Heart left ventricle (tissue), 16 donors: ENCODE measurements at places on chromosomes 2 and 18. TPM values are rescaled to one million over a fixed set of nuclear protein-coding genes. Genes with fewer than 3 reads are reported as not detected.
A peak's percentile ranks its signal among the peaks of the same experiment; 100 is the strongest.

DNA sequence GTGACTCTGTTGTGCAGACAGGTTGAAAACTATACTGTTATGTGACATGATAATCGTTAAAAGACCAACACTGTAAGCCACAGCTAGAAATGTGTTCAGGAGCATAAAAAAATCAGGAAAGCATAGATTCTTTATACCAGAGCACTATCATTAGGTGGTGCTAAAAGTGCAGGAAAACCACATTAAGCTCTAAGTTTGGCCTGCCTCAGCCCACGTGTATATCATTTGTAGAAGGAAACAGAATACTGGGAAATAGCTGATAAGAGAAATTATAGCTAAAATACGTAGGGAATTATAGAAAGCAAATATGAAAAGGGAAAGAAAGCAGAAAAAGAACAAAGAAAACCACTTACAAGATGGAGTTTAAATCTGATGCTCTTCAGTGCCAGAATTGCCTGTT lies 26.5 kb upstream of the C2orf74 start:
- H3K27ac ChIP-seq: no peak overlapping the region
- no peaks in the 10 kb centered on the region for H3K36me3 ChIP-seq
- DNase-seq: no peak

- no peak overlapping the region for H3K4me3 ChIP-seq
- no peak for DNase-seq
- H3K4me1 ChIP-seq: no peaks in the 10 kb centered on the region
- H3K27ac ChIP-seq: no peak overlapping the region
Observed at GRCh38 chr18:25896178-25896780, 194.1 kb downstream of the SS18 start.

The CGREF1 gene
- 0.99 TPM for polyA plus RNA-seq

The HSBP1L1 gene
- polyA plus RNA-seq: 27.5 TPM

The KYNU gene
- 0.76 TPM for polyA plus RNA-seq

DNA sequence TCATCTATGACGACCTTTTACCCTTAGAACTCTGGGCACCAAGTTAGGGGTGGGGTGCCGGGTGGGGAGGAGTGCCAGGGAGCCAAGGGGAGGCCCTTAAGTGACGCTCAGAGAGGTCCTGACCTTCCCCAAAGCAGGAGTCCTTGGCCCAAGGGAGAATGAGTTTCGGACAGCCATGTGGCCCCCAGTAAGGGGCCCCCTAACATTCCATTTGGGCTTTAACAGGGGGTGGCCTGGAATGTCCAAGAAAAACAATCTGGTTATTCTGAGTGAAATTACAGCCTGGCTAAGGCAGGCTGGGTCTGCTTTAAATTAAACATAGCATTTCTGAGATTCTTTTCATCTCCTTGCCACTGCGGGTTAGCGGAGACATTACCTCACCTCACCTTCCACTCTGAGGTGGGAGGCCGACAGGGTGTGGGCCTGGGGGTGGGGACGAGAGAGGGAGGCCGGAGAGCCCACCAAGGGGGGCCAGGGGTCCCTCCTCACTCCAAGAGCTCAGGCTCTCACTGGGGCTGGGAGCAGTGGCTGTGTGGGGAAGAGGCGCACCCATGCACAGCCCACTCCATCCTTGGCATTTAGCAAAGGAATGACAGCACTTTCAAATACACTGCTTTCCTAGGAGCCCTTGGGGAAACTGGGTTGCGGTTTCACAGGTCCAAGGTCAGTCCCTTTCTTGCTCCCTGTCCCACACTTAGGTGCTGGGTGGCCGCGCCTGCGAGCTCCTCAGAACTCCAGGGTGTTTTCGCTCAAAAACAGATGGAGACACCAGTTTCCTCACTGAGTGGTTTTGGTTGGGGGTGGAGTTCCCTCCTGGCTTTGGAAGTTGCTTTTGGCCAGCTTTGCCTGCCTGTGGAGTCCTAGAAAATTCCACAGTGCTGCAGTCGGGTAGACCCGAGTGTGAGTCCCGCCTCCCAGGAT lies 107.4 kb downstream of the POLR1A start:
- peak overlapping the region; percentile 87 for H3K27ac ChIP-seq
- peaks cover 78% of the 10 kb centered on the region for H3K4me1 ChIP-seq
- no peaks in the 10 kb centered on the region for H3K36me3 ChIP-seq
- no peaks in the 10 kb centered on the region for H3K27me3 ChIP-seq
- no peak overlapping the region for H3K4me3 ChIP-seq

The TNFAIP6 gene
- 4.3 TPM for polyA plus RNA-seq

The CYP27C1 gene
- not detected for polyA plus RNA-seq

- H3K4me1 ChIP-seq: no peaks in the 10 kb centered on the region
- no peak overlapping the region for H3K4me3 ChIP-seq
- H3K27me3 ChIP-seq: no peaks in the 10 kb centered on the region
- DNase-seq: no peak
- H3K27ac ChIP-seq: no peak overlapping the region
- no peaks in the 10 kb centered on the region for H3K36me3 ChIP-seq
Observed at GRCh38 chr18:76345901-76346300, 149.1 kb downstream of the ZNF516 start.

DNA sequence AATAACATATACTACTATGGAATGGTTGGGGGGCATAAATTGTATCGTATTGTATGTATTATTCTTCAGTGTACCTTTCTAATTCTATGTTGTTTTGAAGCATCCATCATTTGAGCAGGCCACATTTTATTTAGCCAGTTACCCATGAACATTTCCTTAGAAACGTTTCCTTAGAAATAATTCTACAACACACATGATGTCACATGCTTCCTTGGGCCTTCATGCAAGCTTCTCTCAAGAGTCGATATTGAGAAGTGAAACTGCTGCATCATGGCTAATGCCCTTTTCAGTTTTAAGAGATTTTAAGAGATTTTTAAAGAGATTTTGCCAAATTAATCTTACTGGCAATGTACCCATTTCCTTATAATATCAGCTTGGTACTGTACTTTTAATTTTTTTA lies 63.9 kb downstream of the ALPK2 start:
- peaks cover 8% of the 10 kb centered on the region for H3K4me1 ChIP-seq
- H3K27ac ChIP-seq: no peak overlapping the region
- no peaks in the 10 kb centered on the region for H3K36me3 ChIP-seq
- H3K27me3 ChIP-seq: no peaks in the 10 kb centered on the region
- DNase-seq: no peak

DNA sequence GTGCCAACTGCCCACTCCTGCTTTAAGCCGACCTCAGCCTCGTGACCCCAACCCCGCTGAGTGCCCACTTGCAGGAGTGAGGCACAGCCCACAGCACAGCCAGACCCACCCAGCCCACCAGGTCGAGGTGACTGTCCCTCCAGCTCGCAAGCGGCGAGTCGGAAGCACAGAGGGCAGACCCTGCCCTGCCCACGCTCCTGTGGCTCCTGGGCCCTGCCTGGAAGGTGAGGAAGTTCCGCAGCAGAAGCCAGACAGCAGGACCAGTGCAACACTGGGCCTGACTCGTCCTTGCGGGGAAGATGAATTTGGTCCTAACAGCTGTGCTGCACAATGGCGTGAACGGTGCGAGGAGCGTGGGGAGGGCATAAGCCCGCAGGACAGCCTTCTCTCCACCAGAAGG lies 9.9 kb downstream of the DTYMK start:
- H3K4me1 ChIP-seq: no peaks in the 10 kb centered on the region
- peaks cover 3% of the 10 kb centered on the region for H3K36me3 ChIP-seq
- no peak overlapping the region for H3K27ac ChIP-seq
- DNase-seq: no peak

The TMEM247 gene
- polyA plus RNA-seq: not detected

DNA sequence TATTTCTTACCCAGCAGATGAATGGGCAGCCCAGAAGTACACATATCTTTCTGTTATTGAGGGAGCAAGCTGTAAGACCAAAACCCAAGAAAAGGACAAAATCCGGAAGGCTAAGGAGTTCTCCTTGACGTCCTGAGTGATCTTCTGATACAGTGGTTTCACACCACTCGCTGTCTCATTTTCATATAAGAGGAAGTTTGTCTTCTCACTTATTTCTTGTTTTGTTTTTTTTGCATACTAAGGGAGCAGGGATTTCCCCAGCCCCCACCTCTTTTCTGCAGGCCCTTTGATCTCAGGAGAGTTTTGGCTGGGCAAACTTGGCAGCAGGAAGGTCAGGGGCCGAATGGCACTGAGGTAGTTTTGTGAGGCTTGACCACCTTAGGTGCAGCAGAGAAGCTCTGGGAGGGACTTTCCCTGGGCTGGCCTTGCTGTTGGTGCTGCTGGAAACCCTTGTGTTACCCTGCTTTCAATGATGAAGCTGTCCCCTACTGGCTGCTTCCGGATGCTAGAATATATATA lies 13.3 kb downstream of the CHRNA1 start:
- no peaks in the 10 kb centered on the region for H3K36me3 ChIP-seq
- no peak overlapping the region for H3K27ac ChIP-seq
- H3K27me3 ChIP-seq: no peaks in the 10 kb centered on the region
- H3K4me3 ChIP-seq: no peak overlapping the region
- no peaks in the 10 kb centered on the region for H3K4me1 ChIP-seq

GRCh38 chr2:171345971-171346722 lies 87.6 kb downstream of the METTL8 start:
- no peak for DNase-seq
- H3K4me1 ChIP-seq: peaks cover 18% of the 10 kb centered on the region
- no peak overlapping the region for H3K4me3 ChIP-seq

The ASPRV1 gene
- 1.4 TPM for polyA plus RNA-seq

The DLGAP1 gene
- 0.11 TPM for polyA plus RNA-seq

- no peak for DNase-seq
- no peaks in the 10 kb centered on the region for H3K27me3 ChIP-seq
- no peaks in the 10 kb centered on the region for H3K4me1 ChIP-seq
- no peak overlapping the region for H3K27ac ChIP-seq
- no peak overlapping the region for H3K4me3 ChIP-seq
Observed at GRCh38 chr2:20501974-20502373, 55.1 kb downstream of the RHOB start.

The EDAR gene
- polyA plus RNA-seq: not detected

The SLC16A14 gene
- polyA plus RNA-seq: 0.53 TPM

- DNase-seq: no peak
- H3K36me3 ChIP-seq: no peaks in the 10 kb centered on the region
Observed at GRCh38 chr2:127115471-127116199, 8.7 kb upstream of the BIN1 start.

The BUB1 gene
- 0.49 TPM for polyA plus RNA-seq

The FAM110C gene
- polyA plus RNA-seq: 1.4 TPM

DNA sequence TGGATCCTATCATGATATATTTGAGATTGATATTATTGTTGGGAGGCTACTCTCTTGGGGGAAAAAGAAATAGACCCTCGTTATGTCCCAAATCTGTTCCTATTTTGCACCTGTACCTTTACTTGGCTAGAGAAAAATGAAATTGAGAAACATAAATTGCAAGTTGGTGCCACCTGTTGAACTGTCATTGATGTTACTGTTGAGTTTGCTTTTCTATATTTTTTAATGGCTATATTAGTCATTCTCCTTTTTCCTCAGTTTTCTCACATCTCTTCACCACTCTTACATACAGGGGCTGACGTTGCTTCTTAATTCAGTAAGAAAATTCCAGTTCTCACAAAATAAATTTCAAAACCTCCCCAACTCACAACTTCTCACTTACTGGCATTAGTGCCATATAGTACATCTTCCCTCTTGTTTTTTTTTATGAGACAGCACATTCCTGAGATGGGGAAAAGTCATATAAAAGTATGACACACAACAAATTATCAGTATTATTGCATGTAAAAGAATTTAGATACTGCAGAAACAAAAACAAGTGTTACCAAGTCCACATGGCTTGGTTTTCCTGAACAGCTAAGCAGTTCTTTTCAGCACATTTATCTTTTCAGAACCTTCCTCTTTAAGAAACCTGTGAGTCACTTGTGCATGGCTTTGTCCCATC lies 348.3 kb upstream of the DSEL start:
- H3K4me1 ChIP-seq: no peaks in the 10 kb centered on the region
- H3K36me3 ChIP-seq: no peaks in the 10 kb centered on the region
- no peak overlapping the region for H3K4me3 ChIP-seq
- H3K27ac ChIP-seq: no peak overlapping the region

The SLC1A4 gene
- polyA plus RNA-seq: 3.0 TPM

GRCh38 chr2:24104906-24105305 lies 18.2 kb downstream of the PFN4 start:
- no peaks in the 10 kb centered on the region for H3K27me3 ChIP-seq
- H3K27ac ChIP-seq: no peak overlapping the region
- H3K4me1 ChIP-seq: no peaks in the 10 kb centered on the region
- H3K4me3 ChIP-seq: no peak overlapping the region

- H3K36me3 ChIP-seq: no peaks in the 10 kb centered on the region
- H3K27me3 ChIP-seq: no peaks in the 10 kb centered on the region
- peaks cover 13% of the 10 kb centered on the region for H3K4me1 ChIP-seq
- H3K4me3 ChIP-seq: no peak overlapping the region
- no peak overlapping the region for H3K27ac ChIP-seq
- DNase-seq: no peak
Observed at GRCh38 chr2:200373231-200373630, 66.7 kb downstream of the SPATS2L start.

DNA sequence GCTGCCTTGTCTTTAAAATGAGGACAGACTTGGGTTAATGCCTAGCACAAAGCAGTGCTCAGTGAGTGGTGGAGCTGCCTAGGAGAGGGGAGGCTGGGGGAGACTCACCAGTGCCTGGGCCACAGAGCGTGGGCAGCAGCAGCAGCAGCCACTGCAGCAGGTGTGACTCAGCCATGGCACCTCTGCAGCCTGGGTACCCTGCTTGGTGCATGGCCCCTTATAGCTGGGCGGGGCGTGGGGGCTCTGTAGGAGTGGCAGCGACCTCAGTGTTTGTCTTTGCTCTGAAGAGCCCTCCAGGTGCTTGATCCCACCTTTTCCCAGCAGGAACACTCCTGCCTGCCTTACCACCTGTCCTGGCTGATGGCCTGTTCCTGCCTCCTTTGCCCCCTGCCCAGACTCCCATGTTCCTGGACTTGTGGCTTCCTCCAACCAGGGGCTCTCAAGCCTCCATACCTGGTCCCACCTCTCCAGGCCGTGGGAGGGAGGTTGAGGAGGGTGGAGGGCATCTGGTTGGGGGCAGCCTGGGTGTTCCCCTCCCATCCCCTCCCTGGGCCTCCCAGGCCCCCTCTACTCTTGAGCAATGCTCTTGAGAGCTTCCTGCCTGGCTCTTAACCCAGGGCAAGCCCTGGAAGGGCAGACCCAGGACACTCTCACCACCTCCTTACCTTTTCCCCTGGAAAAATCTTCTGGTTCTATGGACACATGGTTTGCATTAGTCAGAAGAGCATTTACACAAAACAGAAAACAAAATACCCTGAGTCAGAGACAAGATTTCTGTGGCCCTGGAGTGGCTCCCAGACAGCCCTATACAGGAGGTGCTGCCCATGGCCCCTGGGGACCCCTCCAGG lies at the start of gene SFTPB:
SFTPB (minus strand) TSS at position 191 of the 848 bp plus-strand sequence; CDS start at position 175, 16 bp downstream.
- no peaks in the 10 kb centered on the region for H3K36me3 ChIP-seq
- H3K4me1 ChIP-seq: peaks cover 6% of the 10 kb centered on the region
- H3K27me3 ChIP-seq: no peaks in the 10 kb centered on the region
- no peak within 1 kb of the TSS for H3K27ac ChIP-seq
- DNase-seq: no peak

GRCh38 chr2:233062451-233062850 lies 2.3 kb downstream of the INPP5D start:
- H3K27me3 ChIP-seq: no peaks in the 10 kb centered on the region
- no peak for DNase-seq
- H3K4me1 ChIP-seq: peaks cover 45% of the 10 kb centered on the region
- peak overlapping the region; percentile 65 for H3K4me3 ChIP-seq
- peak overlapping the region; percentile 93 for H3K27ac ChIP-seq

GRCh38 chr18:48284743-48285142 lies 124.4 kb downstream of the ZBTB7C start:
- no peak for DNase-seq
- no peaks in the 10 kb centered on the region for H3K4me1 ChIP-seq
- no peak overlapping the region for H3K27ac ChIP-seq

- H3K36me3 ChIP-seq: peaks cover 4% of the 10 kb centered on the region
- H3K27ac ChIP-seq: no peak overlapping the region
- H3K4me1 ChIP-seq: peaks cover 14% of the 10 kb centered on the region
- H3K4me3 ChIP-seq: no peak overlapping the region
- H3K27me3 ChIP-seq: no peaks in the 10 kb centered on the region
Observed at GRCh38 chr2:169964740-169965139, 137.5 kb downstream of the UBR3 start.
